ENCODE measurements at places on chromosomes 2 and 18.

DNA sequence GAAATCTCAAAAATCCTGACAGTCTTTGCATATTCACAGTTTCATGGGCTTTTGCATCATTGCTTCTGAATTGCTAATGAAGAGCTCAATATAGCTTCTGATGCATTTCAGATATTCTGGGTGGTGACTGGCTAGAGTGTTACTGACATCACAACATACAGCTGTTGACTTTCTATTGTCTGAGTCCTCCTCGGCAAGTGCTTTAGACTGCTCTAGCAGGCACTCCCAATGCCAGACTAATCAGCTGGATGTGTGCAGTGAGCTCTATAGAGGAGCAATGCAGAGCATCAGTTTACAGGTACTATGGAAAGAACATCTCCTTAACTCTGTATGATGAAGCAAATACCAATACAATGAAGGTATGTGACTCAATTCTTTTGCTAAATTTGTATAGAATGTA, 54.9 kb downstream of the R3HDM1 start:
- DNase-seq = no peak

GRCh38 chr18:37554399-37554787, 11.2 kb downstream of the CELF4 start:
- DNase-seq = no peak

DNA sequence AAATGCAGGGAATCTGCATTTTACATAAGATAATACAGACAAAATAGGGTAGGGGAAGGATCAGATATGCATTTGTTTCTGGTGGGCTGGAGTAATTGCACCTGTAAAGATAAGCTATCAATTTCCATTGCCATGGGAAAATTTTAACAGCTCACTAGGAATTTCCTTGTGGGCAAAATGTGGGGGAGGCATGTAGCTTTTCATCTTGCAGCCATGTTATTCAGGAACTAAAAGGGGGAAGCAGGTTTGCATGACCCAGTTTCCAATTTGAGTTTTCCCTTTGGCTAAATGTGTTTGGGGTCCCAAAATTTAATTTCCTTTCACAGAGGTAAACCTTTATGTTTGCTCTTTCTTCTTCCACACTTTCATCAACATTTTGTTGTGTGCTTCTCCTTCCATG, 624.4 kb downstream of the NYAP2 start:
- no peak for DNase-seq

GRCh38 chr2:212791569-212791968, 253.0 kb upstream of the ERBB4 start:
- no peak for DNase-seq

DNA sequence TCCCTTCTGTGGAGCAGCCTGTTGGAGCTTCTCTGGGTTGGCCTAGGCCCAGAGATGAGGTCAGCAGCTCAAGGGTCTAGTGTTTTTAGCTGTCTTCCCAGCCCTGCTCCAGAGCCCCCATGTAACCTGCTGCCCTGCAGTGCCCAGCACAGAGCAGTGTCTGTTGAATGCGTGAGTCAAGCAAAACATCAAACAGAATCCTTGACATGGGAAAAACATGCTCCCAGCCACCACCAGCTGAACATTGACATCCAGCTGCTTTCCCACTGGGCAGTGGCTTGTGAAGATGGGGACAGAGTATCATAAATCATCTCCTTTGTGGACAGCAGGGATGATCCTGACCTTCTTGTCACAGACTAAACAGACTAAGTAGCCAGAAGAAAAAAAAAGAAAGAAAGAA, 22.6 kb downstream of the IMPA2 start:
- no peak for DNase-seq

GRCh38 chr2:145685383-145686050, 1165.6 kb upstream of the ZEB2 start:
- DNase-seq = no peak

- no peak for DNase-seq
Measured at GRCh38 chr2:96924775-96925747, 55.2 kb upstream of the SEMA4C start.

DNA sequence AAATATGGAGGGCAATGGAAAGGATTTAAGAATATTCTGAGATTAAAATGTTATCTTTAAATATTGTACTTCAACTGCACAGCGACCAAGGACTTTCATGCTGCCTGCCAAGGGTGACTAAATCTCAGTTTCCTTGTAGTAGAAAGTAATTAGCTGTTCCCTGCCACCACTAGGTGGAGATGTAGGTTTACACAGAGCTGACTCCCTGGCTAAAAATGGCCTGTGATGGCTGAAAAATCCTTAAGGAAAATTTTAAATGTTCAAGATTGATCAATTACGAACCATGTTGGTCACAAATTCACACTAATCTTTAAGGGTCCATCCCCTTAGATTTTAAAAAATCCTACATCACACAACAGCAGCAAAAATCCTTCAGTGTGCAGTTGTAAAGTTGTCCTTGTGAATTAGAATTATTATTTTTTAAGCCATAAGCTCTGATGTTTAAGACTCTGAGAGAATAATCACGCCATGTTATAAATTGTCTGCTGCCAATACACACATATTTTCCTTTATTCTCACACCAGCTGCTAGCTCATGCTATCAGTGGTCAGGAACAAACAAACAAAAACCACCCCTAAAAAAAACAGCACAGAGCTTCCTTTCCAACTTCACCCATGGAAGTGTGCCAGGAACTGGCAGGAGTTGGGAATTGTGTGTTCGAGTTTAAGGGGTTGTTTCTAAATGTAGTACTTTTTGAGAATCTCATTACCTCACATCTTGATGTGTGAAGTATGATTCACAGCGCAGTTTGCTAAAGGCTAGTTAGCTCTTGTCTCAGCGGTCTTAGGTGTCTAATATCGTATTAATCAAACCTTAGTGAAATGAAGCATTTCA, 399.8 kb downstream of the TMEM182 start:
- DNase-seq = peak; percentile 74

- DNase-seq = no peak
Measured at GRCh38 chr18:79199691-79200374, 130.6 kb downstream of the ATP9B start.

DNA sequence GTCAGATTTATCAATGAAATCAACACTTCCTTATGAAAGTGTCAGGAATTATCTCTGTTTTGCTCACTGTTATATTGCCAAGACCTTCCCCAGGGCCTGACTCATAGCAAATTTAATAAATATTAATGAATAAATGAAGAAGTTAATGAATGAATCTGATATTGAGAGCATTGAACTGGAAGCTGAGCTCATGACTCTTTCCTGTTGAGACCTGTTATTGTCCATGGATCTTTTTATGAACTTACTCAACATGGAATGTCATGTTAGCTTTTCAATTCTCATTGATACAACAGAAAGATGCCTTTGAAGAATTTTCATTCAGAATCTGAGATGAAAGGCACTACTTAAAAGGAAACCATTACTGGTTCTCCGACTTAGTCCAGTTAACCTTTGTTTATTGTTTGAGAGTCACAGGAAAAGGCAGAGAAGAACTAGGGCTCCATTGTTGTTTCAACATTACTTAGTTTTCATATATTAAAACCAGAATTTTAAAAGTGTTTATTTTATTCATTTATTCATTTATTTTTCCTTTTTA, 90.4 kb upstream of the UNC80 start:
- DNase-seq = no peak

- no peak for DNase-seq
Measured at GRCh38 chr18:56389190-56389589, 249.2 kb downstream of the TXNL1 start.

DNA sequence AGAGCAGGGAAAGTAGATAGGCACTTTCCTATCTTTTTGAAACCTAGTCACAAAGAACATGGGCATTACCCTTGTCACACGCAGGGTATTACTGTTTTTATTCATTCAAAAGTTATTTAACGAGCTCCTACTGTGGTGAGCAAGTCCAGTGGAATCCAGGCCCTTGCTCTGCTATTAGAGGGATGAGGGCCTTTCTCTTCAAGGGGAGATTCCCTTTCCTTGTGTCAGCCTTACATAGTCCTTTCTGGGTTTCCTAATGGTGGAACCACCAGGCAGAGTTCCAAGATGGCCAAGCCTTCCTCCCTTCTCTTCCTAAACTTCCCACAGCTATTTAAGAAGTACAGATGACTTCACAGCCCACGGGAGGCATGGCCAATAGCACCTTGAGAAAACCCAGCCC, 64.6 kb downstream of the SPTBN1 start:
- no peak for DNase-seq

GRCh38 chr2:101655702-101656422, 41.6 kb upstream of the MAP4K4 start:
- no peak for DNase-seq

DNA sequence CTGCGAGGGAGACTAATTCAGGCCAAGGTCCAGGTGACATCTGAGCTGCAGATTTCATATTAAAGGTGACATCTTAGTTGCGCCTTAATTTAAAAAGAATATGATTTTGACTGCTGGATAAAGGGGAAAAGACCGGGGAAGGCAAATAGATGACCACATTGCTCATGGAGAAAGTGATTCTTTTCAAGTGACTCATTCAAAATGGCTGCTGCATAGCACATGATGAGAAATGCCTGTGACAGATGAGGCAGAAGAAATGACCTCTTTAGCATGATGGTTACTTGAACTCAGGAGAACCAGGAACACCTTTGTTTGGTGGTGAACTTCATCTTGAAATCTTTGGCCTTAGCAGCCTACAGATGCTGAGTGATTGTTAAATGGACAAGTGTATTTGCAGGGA, 385.8 kb upstream of the TRIB2 start:
- DNase-seq = no peak

DNA sequence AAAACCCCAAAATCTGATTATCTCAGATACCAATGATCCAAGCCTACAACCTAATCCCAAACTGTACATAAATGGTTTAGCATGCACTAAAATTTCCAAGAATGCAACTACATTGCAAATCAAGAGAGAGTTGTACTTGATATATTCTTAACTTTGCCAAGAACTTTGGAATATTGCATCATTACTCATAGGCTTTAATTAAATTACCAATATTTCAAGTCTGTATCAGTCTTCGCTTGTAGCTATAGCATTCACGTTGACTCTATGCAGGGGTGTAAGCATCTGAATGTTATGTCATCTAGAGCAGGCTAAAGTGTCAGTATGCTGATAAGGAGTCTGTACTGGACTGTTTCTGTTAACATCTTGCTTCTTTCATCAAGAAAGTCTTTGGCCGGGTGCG, 56.3 kb downstream of the FOXI3 start:
- DNase-seq = no peak

DNA sequence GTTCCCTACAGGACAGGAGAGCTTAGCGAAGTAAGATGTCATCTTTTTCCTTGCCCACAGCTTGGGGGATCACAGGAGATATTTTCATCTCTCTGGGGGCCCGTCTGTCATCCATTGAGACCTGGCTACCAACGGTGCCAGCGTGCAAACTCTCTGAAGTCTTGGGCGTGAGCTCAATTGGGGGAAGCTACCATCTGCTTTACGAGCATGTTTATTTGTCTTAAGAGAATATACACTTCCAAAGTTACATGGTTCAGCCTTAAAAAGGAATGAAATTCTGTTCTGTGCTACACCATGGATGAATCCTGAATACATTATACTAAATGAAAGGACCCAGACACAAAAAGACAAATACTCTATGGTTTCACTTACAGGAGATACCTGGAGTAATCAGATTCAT, 13.6 kb downstream of the SAG start:
- no peak for DNase-seq

- no peak for DNase-seq
Measured at GRCh38 chr2:157192445-157193423, 64.8 kb upstream of the GALNT5 start.

- no peak for DNase-seq
Measured at GRCh38 chr2:132667706-132668105, 2.3 kb downstream of the LYPD1 start.

GRCh38 chr2:128473175-128474035, 154.7 kb upstream of the HS6ST1 start:
- DNase-seq = peak; percentile 43

GRCh38 chr2:134776836-134777235, 58.0 kb upstream of the TMEM163 start:
- no peak for DNase-seq

DNA sequence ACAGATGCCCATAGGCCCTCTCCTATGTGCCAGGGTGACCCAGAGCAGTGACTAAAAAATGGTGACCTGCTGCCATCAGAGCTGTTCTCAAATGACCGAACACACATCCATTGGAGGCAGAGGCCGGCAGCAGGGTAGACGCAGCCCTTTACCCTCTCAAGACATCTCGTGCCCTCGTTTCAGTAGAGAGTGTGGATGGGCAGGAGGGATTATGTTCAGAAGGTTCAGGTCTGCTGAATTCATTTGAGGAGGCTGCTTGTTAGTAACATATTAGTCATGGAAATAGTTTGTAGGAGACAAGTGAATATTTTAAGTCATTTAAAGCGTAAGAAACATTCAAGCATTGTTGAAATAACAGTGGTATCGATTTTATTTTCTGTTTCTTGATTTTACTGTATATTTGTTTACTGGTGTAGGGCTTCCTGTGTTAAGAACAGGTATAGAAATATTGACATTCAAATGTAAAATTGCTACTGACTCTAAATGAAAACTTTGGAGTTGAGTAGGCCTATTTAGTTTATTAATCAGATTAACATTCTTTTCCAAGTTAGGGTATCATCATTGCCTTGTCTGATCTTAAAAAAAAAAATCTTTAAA, 82.6 kb downstream of the ZNF532 start:
- DNase-seq = no peak

DNA sequence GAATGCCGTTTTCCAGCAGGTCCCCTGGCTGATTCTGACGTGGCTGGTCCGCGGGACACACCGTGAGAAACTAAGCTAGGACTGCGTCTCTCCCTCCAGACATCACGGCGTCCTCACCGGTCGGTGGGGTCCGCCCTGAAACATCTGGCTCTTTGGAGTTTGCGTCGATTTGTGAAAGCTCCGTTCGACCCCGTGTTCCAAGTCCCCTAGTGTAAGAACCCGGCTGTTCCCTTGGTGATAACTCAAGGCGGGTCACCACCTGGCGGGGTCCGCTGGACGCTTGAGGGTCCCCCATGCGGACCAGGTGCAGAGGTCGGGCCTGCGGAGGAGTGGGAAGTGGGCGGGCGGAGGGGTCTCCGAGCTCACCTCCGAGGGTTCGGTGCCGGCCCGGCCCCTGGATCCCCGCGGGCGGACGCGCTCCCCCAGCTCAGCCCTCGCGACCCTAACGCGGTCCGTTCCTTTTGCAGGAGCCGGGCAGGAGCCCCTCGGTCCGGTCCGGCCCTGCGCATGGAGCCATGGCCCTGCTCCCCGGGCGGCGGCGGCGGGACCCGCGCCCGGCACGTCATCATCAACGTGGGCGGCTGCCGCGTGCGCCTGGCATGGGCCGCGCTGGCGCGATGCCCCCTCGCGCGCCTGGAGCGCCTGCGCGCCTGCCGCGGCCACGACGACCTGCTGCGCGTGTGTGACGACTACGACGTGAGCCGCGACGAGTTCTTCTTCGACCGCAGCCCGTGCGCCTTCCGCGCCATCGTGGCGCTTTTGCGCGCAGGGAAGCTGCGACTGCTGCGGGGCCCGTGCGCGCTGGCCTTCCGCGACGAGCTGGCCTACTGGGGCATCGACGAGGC, 65.6 kb downstream of the KCNG2 start:
- no peak for DNase-seq

DNA sequence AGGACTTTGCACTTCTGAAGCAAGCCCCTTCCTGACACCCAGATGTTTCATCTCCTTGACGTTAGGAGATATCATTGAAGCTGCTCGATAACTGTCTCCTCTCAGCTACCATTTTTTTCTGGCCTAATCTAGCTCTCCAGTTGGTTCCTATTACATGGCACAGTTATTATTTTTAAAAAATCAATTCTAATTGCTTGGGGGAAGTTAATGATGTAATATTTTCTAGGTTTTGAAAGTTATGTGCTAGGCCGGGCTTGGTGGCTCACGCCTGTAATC, 22.5 kb upstream of the RAB31 start:
- DNase-seq = no peak

GRCh38 chr2:102473020-102473419, at the start of gene SLC9A4:
Gene SLC9A4 (plus strand): TSS chr2:102473226. CDS start chr2:102473760, 534 bp downstream.
- DNase-seq = peak; percentile 48

All from NCI-H1105 treated with DMSO at 0.1 percent for 48 hours (cell line).